A549 treated with ZK216348 at 1 μM for 4 hours (cell line): ENCODE measurements at places on chromosomes 3 and 15. TPM values are rescaled to one million over a fixed set of nuclear protein-coding genes. Genes with fewer than 3 reads are reported as not detected.

Gene GOLGA8S
- total RNA-seq, result 0.12 to 0.25 TPM (median 0.18 TPM) in 5 replicates

Gene FAM81A
- total RNA-seq, result 10.6 to 14.8 TPM (median 12.0 TPM) in 5 replicates

Gene KNG1
- total RNA-seq, result 0.09 TPM in 1 of 5 replicates, not detected in the others

Gene ZNF710
- 12.3 to 16.3 TPM (median 15.9 TPM) in 5 replicates for total RNA-seq

Gene C3orf85
- total RNA-seq, result not detected in 5 replicates

Gene UROC1
- total RNA-seq, result not detected in 5 replicates

Gene RLBP1
- total RNA-seq, result not detected in 5 replicates

Gene SH2D7
- total RNA-seq, result not detected in 5 replicates

Gene LYZL4
- total RNA-seq, result not detected in 5 replicates

Gene IQCF6
- total RNA-seq, result not detected in 5 replicates

Gene TNFAIP8L3
- 13.1 to 22.4 TPM (median 16.4 TPM) in 5 replicates for total RNA-seq

Gene EPM2AIP1
- 3.4 to 7.5 TPM (median 6.7 TPM) in 5 replicates for total RNA-seq

Gene TIMP4
- 10.8 to 13.2 TPM (median 12.0 TPM) in 5 replicates for total RNA-seq

Gene CILP
- total RNA-seq, result 0.07 to 0.09 TPM (median 0.08 TPM) in 5 replicates

Gene ADGRG7
- total RNA-seq, result not detected in 5 replicates

Gene SLC6A1
- total RNA-seq, result not detected in 5 replicates

Gene BCL2A1
- 10.0 to 22.2 TPM (median 11.4 TPM) in 5 replicates for total RNA-seq

Gene CSNK1G1
- 13.8 to 20.3 TPM (median 16.1 TPM) in 5 replicates for total RNA-seq

Gene ANKRD63
- 0.21 to 0.67 TPM (median 0.35 TPM) in 4 of 5 replicates, not detected in the other for total RNA-seq

Gene B3GALNT1
- total RNA-seq, result 0.15 to 0.21 TPM (median 0.16 TPM) in 4 of 5 replicates, not detected in the other

Gene SOX14
- not detected in 5 replicates for total RNA-seq

Gene ARGFX
- not detected in 5 replicates for total RNA-seq

Gene SLC12A1
- total RNA-seq, result not detected in 5 replicates

Gene NAALADL2
- total RNA-seq, result 0.24 TPM in 1 of 5 replicates, not detected in the others

Gene NLGN1
- total RNA-seq, result not detected in 5 replicates

Gene CCDC80
- total RNA-seq, result 43.7 to 84.1 TPM (median 57.4 TPM) in 5 replicates

Gene ROPN1B
- not detected in 5 replicates for total RNA-seq

Gene POC1A
- total RNA-seq, result 12.2 to 19.5 TPM (median 19.2 TPM) in 5 replicates

Gene LARP6
- total RNA-seq, result 51.9 to 82.2 TPM (median 81.1 TPM) in 5 replicates

Gene CNTN4
- not detected in 5 replicates for total RNA-seq

Gene ZNF660
- total RNA-seq, result not detected in 5 replicates

Gene GOLGA8N
- total RNA-seq, result 0.71 to 1.5 TPM (median 1.3 TPM) in 5 replicates

Gene SAMMSON
- total RNA-seq, result not detected in 5 replicates

Gene CHRNA3
- 0.20 to 1.3 TPM (median 0.69 TPM) in 5 replicates for total RNA-seq

Gene SERINC4
- 0.11 TPM in 1 of 5 replicates, not detected in the others for total RNA-seq

Gene LMAN1L
- not detected in 5 replicates for total RNA-seq

Gene HDAC11
- total RNA-seq, result 5.9 to 9.5 TPM (median 8.5 TPM) in 5 replicates

Gene CCR9
- not detected in 5 replicates for total RNA-seq

Gene EXD1
- not detected in 5 replicates for total RNA-seq

Gene SPESP1
- total RNA-seq, result not detected in 5 replicates
